ENCODE measurements at places on chromosomes 4 and X.

DNA sequence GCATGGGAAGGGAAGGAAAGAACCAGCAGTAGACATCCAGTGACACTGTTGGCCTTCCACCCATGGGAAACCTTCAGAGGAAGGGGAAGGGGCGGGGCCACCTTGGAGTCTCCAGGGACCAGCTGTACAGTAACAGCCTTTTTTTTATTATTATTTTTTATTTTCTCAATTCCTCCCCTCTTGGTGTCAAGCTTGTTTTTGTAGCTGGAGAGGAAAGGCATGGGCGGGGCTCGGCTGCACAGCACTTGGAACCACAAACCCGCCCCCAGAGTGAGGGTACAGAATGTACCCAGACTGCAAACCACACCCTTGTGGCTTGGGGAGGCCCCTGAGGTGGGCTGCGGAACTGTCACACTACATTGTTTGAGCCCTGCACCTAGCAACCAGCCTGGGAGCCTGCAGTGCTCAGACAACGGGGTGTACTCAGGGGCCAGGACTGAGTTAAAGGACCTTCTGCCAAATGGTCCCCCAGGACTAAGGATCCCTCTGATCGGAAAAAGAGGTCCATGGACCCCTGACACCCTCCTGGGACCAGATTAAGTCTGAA, 45.7 kb downstream of the PRPS1 start:
- peak; percentile 95 for DNase-seq

- DNase-seq, result no peak
Observed at GRCh38 chr4:24266951-24267722, 317.2 kb downstream of the DHX15 start.

- no peak for DNase-seq
Observed at GRCh38 chrX:13906093-13906492, 89.2 kb upstream of the GPM6B start.

DNA sequence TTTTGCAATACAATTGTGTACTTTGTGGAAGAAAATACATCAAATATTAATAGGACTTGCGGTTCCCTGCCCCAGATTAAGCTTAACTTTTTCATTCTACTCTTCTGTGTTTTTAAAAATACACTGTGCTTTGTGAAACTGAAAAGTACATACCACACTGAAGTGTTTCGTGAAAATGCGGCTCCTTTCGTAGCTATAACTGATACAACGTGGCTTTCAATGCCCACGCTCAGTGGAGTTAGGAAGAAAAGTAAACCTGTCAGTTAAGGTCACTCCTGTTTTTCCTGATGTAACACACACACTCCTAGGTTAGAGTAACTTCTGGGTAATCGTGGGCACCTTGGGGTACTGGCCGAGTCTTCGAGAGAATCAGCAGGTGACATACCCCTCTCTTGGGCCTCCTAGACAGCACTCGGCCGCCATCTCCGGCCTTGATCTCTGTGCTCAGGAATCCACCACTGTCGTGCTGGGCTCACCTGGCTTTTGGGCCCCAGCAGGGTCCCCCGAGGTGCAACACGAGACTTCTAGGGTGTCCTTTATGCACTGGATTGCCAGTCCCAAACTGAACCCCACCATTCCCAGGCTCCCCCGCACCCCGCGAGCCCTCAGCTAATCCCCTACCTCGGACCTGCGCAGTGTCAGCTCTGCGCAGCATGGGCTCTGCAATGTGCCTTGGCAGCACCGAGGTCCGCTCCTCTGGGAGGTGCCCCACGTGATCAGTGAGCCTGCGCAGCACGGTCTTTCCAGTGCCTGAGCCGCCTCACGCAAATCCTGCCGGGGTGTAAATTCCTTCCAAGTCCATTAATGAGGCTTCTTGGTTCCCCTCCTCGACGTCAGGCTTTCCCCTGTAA, 162.6 kb upstream of the INTU start:
- no peak for DNase-seq

- no peak for DNase-seq
Observed at GRCh38 chr4:124253080-124253479, 459.5 kb downstream of the ANKRD50 start.

GRCh38 chrX:71533851-71534561, 1.1 kb downstream of the OGT start:
- peak; percentile 37 for DNase-seq

- DNase-seq, result no peak
Observed at GRCh38 chr4:147968641-147969040, 236.8 kb downstream of the ARHGAP10 start.

- DNase-seq, result peak; percentile 21
Observed at GRCh38 chr4:81796790-81797528, 325.3 kb upstream of the RASGEF1B start.

- DNase-seq, result no peak
Observed at GRCh38 chr4:69832326-69833030, 27.5 kb downstream of the SULT1E1 start.

DNA sequence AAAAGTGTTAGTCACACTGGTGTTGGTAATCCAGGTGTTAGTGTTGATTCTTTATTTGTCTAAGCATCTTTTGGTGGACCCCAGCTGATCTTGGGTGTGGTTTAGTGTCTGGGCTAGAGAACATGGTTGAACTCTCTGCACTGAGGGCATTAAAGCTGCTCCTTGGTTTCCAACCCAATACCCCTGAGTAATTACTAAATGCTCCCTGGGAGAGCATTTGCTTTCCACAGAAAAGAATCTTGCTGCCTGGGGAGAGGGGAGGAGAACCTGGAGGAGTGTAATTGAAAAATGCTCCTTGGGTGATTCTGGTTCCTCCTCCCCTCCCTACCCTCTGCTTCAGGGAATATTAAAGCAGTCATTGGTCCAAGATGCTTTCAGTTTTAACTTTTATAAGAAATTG, 3.1 kb downstream of the GUCY1B1 start:
- DNase-seq, result no peak

DNA sequence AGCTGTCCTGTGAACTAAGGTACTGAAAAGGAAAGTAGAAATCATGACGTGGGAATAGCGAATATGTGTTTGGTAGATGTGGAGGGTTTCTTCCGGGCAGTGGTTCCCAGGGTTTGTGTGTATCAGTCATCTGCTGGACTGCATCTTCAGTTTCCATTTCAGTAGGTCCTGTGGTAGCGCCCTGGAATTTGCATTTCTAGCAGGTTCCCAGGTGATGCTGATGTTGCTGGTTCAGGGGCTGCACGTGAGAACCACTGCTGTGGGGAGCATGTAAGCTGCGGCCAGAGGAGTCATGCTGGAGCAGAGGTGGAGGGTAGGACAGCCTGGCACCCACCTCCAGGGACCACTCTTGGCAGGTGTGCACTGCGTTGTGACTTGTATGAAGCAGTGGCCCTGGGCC, 47.1 kb downstream of the ARHGAP10 start:
- no peak for DNase-seq

- DNase-seq, result no peak
Observed at GRCh38 chr4:81452452-81453006, 19.2 kb downstream of the RASGEF1B start.

- no peak for DNase-seq
Observed at GRCh38 chr4:128802680-128803628, 6.5 kb upstream of the JADE1 start.

GRCh38 chrX:142804085-142804484, 221.6 kb upstream of the SPANXN4 start:
- no peak for DNase-seq

DNA sequence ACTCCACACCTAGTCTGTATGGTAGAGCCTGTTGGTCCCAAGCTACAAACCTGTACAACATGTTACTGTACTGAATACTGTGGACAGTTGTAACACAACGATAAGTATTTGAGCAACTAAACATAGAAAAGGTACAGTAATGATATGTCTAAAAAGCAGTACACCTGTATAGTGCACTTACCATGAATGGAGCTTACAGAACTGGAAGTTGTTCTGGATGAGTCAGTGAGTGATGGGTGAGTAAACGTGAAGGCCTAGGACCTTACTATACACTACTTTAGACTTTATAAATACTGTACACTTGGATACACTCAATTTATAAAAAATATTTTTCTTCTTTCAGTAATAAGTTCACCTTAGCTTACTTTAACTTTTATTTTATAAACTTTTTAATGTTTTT, 104.0 kb downstream of the TMA16 start:
- no peak for DNase-seq

DNA sequence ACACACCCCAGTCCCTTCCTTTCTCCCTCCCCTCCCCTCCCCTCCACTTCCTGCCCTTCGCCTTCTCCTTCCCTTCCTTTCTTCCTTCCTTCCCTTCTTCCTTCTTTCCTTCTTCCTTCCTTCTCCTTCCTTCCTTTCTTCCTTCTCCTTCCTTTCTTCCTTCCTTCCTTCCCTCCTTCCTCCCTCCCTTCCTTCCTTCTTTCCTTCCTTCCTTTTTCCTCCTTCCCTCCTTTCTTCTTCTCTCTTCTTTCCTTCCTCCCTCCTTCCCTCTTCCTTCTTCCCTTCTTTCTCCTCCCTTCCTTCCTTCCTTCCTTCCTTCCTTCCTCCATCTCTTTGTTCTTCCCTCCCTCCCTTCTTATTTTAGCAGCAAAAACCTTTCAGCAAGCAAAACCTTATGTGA, 162.1 kb downstream of the EFNB1 start:
- DNase-seq, result no peak

DNA sequence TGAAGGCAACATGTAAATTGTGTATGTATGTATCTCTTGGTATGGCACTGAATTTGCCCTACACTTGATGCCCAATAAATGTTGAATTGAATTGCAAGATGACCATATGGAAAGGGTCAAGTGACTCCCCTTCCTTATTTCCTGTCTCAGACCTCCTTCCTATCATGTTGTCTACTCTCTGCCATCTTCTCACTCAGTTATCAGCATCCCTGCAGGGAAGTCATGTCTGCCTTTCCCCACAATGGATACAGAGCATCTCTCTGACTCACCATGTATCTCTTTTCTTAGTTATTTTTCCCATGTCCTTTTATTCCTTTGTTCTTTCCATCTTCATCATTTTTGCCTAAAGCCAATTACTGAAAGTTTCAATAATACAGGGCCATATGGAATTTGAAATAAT, 22.5 kb downstream of the BMX start:
- DNase-seq, result no peak

DNA sequence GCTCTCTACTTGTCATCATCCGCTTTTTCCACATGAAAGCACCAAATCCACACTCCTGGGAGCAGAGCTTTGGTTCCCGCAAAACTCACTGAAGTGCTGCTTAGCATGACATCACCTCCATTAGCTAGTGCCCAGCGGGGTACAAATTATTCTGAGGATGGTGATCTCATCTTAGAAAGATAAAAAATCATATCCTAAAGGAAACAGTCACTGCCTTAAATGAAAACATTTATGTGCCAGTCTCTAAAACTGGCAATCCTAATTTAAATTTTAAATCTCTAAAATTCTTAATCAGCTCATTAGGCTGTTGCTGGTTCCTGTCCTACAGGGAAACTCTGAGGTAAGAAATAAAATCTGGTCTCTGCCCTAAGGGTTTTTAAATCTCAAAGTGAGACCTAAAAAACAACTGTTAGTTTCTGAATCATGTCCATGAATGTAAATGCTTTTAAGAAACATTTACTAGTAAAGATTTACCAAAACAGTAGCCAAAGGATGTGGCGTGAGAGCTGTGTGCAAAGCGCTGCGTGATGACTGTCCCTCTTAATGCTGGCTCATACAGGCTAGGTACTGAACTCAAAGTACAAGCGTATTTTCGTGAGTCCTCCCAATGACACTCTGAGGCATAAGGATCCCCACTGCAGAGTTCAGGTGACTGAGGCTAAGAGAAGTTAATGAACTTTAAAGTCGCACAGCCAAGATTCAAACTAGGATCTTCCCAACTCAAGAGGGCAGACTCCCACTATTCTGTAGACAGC, 4.5 kb downstream of the CASP3 start:
- DNase-seq, result no peak

DNA sequence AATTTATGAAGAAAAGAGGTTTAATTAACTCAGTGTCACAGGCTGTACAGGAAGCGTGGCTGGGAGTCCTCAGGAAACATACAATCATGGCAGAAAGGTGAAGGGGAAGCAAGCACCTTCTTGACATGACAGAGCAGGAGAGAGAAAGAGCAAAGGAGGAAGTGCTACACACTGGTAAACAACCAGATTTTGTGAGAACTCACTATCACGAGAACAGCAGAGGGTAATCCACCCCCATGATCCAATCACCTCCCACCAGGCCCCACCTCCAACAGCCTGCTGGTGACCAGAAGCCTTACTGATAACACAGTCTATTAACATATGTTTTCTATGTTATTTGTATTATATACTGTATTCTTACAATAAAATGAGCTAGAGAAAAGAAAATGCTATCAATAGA, 254.8 kb downstream of the PCDH10 start:
- DNase-seq, result no peak

DNA sequence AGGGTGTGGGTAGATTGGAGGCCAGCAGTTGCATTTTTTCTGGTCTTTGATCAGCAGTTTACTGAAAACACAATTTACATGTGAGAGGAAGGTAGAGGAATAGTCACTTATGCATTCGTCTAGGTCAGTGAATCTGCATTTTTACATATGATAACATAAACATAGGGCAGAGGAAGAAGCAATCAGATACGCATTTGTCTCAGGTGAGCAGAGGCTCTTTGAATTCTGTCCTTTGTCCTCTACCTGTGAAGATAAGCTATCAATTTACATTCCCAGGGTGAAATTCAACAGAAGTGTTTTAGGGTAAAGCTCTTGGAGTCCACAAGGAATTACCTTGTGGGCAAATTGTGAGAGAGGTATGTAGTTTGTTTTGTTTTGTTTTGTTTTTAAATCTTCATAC, 306.5 kb downstream of the MAGEB5 start:
- no peak for DNase-seq

DNA sequence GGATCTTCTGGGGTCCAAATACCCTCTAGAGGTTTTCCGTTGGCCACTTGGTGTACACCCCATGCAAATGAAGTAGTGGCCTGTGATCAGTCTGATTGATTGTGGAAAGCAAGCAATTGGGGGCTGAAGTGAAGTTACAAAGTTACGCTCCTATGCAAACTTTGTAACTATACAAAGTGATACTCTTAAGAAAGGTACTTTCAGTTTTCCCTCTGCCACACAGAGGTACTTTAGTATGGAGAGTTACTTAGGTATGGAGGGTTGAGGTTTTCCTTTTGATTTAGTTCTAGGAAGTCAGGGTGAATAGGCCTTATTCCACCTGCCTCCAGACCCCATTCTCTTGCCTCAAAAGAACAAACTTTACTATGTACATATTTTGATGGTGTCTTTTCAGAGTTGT, 28.7 kb downstream of the STAG2 start:
- no peak for DNase-seq

DNA sequence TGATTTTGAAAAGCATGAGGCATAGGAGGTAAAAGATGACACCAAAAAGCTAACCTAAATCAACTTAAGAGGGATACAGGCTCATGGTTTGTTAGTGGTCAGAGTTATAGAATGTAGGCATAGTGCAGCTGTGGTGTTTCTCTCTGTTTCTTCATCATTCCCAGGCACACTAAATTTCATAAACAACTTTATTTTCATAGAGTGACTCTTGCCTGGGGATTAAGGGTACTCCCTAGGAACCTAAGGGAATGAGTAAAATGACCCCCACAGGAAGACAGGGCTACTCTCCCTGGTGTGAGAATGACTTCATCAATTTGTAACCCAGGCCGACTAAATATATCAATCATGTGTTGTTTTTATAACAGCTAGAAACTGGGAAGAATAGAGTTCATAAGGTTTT, 11.1 kb downstream of the FABP2 start:
- no peak for DNase-seq

Data from natural killer cell (primary cell).